ENCODE measurements at places on chromosomes 2 and 18.

GRCh38 chr2:45585267-45585861 lies 25.7 kb downstream of the SRBD1 start:
- DNase-seq: no peak

DNA sequence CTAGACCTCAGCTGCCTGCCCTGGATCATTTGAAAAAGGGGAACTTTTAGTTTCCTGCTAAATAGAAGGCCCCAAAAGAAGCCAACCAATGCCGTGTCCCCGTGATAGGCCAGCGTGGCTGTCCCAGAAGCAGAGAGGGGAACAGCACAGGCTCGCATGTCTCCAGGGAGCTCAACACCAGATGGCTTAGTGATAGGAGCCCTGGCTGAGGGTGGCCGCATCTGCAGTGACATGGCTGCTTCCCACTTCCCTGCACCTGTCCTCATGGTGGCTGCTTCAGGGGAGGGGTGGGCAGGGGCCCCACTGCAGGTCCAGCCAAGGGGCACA lies 79.6 kb downstream of the MBP start:
- DNase-seq: no peak

DNA sequence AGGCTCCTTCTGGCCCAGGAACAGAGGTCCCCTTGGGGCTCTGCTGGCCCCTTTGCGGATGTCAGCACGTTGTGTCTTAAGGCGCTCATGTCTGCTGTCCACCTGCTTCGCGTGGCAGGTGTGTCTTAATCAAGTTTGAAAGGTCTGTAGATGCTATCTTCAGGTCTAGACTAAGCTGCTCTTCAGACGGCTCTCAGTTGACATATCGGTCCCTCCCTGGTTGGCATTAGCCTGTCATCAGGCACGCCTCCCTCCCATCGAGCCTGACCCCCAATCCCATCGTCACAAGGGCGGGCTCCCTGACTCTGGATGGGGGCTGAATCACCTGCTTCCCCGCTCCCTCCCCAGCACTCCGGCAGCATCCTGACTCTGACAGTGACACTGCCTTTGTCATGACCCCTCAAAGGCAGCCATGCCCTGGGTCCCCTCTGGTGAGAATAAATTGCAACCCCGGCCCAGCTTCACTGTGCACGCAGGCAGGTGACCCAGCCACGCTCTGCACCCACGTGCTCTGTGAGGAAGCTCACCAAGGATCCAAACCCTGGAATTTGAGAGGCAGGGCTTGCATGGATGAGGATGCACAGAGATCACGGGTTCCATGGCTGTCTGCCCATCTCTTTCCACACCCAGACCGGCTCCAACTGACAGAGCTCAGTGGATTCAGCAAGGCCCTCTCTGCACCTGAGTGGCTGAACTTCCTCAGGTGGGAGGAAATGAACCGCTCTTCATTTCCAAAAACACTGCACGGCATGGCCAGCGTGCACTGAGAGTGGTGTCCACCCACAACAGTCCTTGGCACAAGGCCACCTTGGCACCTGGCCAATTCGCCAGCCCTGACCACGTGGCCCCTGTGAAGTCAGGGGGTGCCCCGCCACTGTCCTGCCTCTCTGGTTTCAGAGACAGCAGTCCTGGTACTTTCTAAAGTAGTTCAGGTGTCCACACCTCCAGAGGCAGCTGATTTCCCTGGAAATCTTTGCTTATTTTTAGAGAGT lies 110.2 kb upstream of the GPC1 start:
- no peak for DNase-seq

GRCh38 chr2:160613466-160614153 lies 120.0 kb upstream of the RBMS1 start:
- DNase-seq: no peak

DNA sequence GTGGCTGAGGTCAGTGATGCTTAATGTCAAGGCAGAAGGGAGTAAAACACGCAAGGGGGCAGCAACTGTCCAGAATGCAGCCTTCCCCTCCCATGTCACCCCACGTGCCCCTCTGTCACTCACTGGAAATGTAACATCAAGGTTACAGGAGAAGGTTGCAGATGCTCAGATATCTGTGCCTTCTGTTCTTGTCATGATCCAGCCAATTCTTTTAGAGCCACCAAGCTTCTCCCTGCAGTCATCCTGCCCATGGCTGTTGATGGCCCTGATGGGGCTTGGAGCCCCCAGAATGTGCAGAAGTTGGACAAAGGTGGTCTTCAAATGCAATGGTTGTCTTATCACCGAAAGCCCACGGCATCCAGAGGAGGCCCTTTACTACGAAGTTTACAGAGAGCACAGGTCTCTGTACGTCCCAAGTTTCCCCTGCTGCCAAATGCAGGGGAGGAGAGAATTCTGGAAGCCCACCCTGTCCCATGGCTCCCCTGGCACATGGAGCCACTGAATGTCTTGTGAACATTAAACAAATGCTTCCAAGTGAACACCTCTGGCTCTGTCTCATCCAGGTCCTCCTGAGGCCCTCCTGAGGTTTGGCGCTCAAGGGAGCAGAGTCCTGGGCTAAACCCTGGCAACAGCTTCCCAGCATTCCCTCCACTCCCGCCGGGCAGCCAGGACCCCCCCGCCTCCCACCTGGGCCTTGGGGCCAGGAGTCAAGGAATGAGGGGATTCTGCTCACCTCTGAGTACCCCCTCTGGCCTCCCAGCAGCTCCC lies 4.5 kb upstream of the GPR55 start:
- no peak for DNase-seq

DNA sequence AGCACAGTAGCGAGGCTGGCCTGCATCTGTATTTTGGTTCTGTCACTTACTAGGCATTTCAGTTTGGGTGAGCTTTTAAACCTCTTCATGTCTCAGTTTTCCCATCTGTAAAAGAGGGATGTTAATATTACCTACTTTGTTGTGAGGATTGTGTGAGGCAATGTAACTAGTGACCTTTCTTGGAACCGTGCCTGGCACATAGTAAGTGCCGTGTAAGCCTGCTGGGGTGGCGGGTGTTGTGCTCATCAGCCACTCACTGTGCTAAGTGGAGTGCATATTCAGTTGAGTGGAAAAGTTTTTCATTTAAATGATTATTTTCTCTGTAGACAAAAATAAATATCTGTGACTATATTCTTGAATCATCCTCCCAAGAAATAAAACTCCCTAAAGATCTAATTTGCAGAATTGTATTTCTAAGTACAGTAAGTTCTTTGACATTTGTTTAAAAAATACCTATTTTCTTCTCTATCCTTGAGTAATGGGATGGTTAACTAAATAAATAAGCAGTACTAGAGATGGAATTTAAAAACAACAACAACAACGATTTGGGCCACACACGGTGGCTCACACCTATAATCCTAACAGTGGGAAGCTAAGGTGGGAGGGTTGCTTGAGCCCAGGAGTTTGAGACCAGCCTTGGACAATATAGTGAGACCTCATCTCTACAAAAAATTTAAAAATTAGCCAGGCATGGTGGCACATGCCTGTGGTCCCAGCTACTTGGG lies 56.7 kb downstream of the MALT1 start:
- DNase-seq: no peak

DNA sequence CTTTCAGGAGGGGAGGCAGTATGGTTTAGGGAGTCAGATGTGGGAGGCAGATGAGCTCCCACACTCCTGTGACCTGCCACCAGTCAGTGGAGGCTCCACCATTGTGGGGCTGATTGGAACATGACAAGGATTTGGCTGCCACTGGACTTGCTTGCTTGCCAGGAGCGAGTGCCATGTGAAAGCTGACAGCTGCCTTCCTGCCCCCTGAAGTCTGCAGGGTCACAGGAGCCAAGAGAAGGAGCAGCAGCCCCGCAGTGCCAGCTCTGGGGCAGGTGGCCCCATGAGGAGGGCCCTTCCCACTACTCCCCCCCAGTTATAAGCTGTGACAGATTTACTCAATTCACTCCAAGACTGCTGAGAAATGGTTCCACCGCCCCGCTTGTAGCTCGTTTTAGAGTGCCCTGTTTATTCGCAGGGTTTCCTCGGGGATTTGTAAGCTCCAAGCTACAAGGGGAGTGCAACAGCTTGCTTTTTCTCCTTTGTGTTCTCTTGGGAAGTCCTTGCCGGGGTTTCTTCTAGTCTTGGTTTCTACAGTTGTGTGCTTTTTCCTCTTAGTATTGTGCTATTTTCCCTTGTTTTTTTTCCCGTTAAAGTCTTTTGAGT lies 414.3 kb downstream of the MEIS1 start:
- DNase-seq: no peak

- no peak for DNase-seq
Measured at GRCh38 chr2:47058003-47058931, 96.8 kb downstream of the STPG4 start.

GRCh38 chr18:22115573-22115972 lies 53.8 kb upstream of the GATA6 start:
- no peak for DNase-seq

DNA sequence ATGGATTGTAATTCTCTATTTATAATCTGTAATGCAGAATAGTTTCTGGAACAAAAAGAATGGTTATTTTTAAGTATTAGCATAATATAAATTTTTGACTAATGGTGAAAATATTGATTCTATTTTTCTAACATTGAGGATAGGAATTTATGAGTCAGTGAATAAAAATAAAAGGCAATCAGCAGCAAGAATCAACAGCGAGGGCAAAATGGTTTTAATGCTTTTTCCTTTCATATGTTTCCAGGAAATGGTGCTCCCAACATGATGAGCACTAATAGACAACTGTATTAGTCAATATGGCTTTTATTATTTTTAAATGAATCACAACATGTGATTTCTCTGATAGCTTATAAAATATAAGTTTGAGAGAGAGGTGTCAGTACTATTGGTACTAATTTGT lies 90.7 kb upstream of the TFPI start:
- DNase-seq: no peak

GRCh38 chr2:97849881-97850528 lies 136.6 kb downstream of the ZAP70 start:
- no peak for DNase-seq

- DNase-seq: no peak
Measured at GRCh38 chr18:75376004-75376403, 51.5 kb downstream of the SMIM21 start.

DNA sequence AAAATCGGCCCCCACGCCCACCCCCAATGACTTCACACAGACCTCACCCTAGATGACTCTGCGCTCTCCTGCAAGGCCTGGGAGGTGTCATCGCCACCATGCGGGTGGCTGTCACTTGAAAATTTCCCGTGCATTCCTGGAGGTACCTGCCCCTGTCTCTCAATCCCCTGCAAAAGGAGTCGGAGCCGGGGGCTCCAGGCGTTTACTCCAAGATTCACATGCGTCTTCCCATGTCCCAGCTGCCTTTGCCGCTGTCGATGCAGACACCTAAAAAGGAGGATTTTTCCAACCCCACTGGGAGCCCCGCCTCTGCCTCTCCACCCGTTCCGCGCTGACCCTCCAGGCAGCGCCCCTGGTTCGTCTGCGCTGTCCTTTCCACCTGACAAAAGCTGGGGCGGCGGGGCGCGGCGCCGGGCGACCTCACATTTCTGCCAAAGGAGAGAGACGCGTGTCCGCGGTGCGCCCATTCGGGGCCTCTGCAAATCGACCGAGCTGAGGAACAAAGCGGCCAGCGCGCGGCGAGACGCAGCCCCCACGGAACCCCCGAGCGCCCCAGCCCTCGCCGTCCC lies 667 bp downstream of the REEP1 start:
- DNase-seq: peak; percentile 20

DNA sequence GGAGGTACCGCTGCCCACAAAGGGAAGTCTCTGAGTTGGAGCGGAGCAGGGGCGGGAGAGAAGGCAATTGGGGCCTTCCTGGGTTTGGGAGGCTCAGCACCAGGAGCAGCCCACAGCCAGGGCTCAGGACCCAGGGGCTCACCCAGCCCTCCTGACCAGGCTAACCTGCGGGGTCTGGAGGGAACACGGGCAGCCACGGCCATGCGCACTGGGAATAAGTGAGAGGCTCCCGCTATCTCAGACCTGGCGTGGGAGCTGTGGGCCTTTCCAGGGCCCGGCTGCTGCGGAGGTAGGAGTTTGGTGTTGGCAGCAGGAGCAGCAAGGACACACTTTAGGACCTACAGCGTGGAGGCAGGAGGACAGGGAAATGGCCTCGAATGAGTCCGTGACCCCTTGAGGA lies 69.0 kb downstream of the RRM2 start:
- no peak for DNase-seq

DNA sequence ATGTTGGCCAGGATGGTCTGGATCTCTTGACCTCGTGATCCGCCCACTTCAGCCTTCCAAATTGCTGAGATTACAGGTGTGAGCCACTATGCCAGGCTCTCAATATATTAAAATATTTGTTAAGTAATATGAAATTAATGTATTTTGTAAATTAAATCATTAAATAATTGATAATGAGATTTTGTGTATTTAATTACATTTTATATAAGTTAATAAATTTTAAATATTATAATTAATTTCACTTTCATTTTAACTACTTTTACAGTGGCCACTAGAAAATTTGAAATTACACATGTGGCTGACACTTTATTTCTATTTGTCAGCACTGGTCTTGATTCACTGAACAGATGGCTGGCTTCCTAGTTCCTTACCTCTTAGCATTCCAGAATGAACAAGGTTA lies 102.6 kb downstream of the DPP10 start:
- no peak for DNase-seq

- no peak for DNase-seq
Measured at GRCh38 chr2:96636551-96637171, 1.5 kb downstream of the KANSL3 start.

- no peak for DNase-seq
Measured at GRCh38 chr18:8357320-8357719, 251.9 kb upstream of the RAB12 start.

GRCh38 chr2:20757405-20758090 lies 65.4 kb downstream of the LDAH start:
- DNase-seq: no peak

GRCh38 chr2:238739668-238740067 lies 108.2 kb upstream of the TWIST2 start:
- no peak for DNase-seq

DNA sequence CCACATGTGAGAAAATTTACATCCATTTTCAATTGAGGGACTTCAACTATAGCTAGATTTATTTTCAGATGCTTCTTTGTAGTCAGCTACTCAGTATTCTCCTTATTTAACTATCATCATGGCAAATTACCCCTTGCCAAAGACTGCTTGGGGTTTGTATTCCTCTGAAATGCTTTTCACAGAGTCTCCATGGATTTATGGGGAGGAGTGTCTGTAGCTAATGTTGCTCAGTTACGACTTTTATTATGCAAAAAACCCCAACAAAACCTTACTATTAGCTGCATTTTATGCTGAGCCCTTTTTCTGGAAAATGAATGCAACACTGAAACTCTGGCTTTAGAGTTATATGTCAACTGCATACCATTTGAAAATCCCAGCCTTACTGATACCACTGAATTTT lies 78.6 kb downstream of the RFTN2 start:
- no peak for DNase-seq

GRCh38 chr2:8107621-8108378 lies 574.1 kb upstream of the ID2 start:
- no peak for DNase-seq

- DNase-seq: no peak
Measured at GRCh38 chr2:202760848-202761247, 110.7 kb downstream of the ICA1L start.

DNA sequence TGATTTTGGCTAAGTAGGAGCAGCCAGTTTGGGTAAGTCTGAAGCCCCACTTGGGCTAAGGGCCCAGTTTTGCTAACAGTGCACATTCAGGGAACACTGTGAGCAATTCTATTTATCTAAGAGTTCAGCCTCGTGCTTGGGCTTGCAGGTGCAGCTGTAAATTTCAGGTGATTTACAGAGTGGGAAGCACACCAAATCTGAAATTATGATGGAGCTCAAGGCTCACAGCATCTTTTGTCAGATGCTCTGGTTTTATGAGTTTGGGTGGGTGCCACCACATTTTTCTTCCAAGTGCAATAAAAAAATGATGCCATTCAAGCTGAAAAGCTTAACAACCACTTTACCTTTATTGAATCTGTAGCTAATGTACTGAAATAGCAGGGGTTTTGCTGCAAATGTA lies 671.2 kb downstream of the LRRTM4 start:
- DNase-seq: no peak

GRCh38 chr2:8588831-8589191 lies 93.0 kb upstream of the ID2 start:
- DNase-seq: no peak

Data from activated CD4-positive, alpha-beta T cell treated with anti-CD3 and anti-CD28 coated beads, Interleukin-2, amount 50 U/mL, for 48 hours (primary cell).